ENCODE measurements at places on chromosomes 7 and 10. TPM values are rescaled to one million over a fixed set of nuclear protein-coding genes. Genes with fewer than 3 reads are reported as not detected.
A peak's percentile ranks its signal among the peaks of the same experiment; 100 is the strongest.

DNA sequence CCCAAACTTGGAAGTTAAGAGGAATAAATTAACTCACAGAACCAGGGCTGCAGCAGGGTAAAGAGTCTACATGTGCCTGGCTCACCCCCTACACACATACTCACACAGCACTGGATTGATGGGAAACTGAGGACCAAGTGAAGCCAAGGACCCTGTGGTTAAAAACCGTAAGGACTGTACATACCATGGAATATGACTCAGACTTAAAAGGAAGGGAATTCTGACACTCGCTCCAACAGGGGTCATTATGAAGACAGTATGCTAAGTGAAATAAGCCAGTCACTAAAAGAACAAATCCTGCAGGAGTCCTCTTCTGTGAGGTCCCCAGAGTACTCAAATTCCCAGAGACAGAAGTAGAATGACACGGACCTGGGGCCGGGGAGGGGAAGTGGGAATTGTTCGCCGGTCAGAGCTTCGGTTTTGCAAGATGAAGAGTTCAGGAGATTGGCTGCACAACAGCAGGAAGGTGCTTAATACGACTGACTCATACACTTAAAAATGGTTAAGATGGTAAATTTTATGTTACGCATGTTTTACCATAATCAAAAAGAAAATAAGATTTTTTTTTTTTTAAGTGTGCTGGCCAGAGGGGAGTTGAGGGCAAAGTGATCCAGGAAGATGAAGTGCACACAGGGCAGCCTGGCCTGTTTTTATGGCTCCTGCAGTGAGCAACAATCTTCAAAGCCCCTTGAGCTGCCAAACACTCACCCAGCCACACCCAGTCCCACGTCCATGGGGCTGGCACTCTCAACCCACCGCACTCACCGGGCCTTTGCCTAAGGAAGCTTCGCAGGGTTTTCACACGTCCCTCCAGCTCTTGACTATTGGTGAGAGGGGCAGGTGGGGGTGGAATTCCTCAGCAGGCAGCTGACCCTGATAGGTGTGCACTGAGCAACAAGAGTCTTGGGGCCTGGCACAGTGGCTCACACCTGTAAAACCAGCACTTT lies 26.4 kb downstream of the DRGX start:
- DNase-seq = peak; percentile 5

- no peak for DNase-seq
These were observed 59.7 kb upstream of the HABP2 start for GRCh38 chr10:113493195-113493594.

GRCh38 chr7:113209449-113210203 lies 91.3 kb upstream of the SMIM30 start:
- peak; percentile 2 for DNase-seq

GRCh38 chr7:153401795-153402720 lies 642.5 kb downstream of the ACTR3B start:
- DNase-seq = no peak

DNA sequence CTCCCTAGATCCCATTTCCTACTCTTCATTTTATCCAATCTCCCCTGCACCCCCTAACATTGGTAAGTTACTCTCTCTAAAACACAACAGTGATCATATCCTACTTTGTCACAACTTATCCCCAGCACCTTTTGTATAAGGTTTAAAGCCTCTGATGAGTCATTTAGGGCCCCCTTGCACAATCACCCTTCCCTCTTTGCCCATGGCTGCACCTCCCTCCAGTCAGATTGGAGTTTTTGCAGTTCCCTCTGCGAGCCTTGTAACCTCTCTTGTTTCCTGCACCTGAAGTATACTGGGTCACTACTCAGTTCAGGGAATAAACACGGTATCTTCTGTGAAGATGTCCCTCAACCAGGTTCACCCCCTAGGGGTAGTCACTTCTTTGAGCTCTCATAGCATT lies 55.9 kb upstream of the ADRB1 start:
- peak; percentile 37 for DNase-seq

DNA sequence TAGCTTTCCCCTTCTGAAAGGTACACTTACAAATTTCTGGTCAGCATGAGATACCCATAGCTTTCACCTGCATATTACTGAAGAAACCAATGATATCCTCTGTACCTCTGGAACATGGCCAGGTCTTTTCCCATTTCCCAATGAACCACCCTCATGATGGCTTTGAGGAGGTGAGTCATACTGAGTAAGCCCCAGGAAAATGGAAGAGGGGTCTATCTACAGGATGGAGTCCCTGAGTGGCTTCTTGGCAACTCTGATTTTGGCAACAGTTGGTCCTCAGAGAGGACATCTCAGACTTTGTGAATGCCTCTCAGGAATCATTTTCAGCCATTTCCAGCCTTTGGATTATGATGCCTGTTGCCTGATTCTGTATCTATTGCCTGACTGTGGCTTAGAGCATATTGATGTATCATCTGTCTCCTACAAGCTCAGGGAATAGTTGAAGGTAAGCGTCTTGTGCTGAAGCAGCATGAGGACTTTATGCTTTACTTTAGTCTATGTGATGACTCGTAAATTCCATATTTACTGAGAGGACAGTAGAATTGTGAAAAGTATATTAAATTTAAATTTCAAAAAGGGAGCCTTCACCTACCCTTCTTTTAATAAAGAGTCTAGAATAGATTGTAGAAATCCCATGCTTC lies 84.7 kb upstream of the DKK1 start:
- no peak for DNase-seq

Gene TMEM225B
- 0.43 TPM for total RNA-seq

DNA sequence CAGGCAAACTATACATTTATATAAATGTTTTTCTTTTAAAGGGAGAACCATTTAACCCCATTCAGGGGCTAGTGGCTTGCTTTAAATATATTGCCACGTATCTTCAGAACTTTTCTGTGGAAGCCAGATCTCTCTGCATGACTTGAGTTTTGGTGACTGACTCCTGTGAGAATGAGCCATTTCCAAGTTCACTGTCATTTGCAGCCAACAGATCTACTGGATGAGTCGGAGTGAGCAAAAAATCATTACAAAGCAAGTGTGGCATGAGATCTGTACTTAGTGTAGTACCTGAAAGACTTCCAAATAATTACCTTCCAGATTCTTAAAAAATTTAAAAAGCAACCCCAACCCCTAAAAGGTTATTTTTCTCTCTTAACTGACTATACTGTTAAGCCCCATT lies 45.6 kb downstream of the PDSS1 start:
- DNase-seq = no peak

Measured in fibroblast of villous mesenchyme (primary cell).